ENCODE measurements at places on chromosomes 13 and 19. TPM values are rescaled to one million over a fixed set of nuclear protein-coding genes. Genes with fewer than 3 reads are reported as not detected.

The POLR2I gene
- 68.9 TPM for total RNA-seq

DNA sequence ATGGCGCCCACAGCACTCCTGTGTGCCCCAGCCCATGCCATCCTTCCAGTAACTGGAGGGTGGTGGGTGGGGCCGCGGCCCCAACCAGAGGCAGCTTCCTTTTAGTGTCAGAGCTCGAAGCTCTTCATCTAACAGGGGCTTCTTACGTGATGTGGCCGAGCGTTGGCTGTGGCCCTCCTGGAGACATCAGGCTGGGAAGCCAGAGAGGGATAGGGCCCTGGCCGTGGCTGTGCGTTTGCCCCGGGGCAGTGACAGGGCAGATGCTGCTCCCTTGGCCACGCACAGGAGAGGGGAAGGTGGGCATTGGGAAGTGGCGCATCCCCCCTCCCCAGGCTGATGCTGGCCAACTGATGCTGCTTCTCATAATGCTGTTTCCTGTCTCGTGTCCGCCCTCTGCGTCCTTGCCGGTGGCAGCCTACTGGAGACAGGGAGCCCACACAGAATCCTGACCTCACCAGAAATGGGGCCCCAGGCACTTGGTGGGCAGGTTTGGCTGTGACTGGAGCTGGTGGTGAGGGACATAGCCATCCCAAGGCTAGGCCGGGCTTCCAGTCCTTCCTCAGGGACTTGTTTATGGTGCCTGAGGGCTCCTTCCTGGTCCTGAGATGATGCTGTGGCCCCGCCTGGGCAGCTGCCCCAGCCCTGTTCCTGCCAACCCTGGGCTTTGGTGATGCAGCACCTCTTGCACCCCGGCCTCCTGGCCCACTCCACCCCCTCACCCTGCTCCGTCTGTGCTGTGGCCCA is 34.3 kb downstream of the ATP4B start:
- DNase-seq = no peak

DNA sequence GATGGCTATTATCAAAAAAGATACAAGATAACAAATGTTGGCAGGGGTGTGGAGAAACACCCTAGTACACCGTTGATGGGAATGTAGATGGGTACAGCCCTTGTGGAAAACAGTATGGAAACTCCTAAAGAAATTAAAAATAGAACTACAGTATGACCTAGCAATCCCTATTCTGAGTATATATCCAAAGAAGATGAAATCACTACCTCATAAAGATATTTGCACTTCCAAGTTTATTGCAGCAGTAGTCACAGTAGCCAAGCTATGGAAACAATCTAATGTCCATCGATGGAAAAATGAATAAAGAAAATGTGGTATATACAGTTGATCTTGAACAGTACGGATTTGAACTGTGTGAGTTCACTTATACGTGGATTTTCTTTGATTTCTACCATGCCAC is 28.3 kb downstream of the TDRD3 start:
- DNase-seq = no peak

DNA sequence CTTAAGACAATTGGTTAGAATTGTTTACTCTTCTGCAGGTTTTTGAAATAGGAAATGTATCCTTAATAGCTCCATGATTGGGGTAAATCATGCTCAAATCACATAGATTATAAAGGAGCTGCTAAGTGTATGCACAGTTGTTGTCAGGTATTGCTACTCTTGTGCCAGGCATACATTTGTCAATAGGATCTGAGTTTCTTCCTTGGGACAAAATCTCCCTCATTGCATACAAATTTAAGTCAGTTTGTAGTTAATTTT is 109.3 kb upstream of the MLNR start:
- DNase-seq = no peak

GRCh38 chr13:51763486-51763885 is 40.5 kb downstream of the DHRS12 start:
- no peak for DNase-seq

DNA sequence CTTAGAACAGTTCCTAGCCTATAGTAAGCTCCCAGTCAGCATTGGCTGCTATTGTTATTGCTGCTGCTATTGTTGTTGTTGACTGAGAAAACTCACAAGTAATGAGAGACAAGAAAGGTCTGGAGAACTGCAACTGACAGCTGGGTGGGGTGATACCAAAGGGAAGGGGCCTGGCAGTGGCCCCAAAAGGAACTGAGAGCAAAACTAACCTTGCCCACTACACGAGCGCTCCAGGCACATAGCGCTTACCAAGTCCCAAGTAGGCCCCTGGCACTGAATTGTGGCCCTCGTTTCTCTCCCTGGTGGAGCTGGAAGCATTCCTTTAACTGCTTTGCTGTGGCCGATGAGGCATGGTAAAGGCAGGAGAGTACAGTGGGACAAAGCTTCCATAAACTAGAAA is 59.7 kb downstream of the KCTD12 start:
- no peak for DNase-seq
